Kidney (tissue), 22 donors: ENCODE measurements at places on chromosomes 13 and 19. TPM values are rescaled to one million over a fixed set of nuclear protein-coding genes. Genes with fewer than 3 reads are reported as not detected.

The KCNJ14 gene
- 1.0 TPM for total RNA-seq

The PSG6 gene
- total RNA-seq, result not detected

The SEMA6B gene
- total RNA-seq, result 17.7 TPM

The TSHZ3 gene
- total RNA-seq, result 8.4 TPM

The LINGO3 gene
- total RNA-seq, result 0.09 TPM

The IGLON5 gene
- not detected for total RNA-seq

The MRPL54 gene
- 57.6 TPM for total RNA-seq

The GSX1 gene
- total RNA-seq, result not detected

The AMH gene
- total RNA-seq, result 1.0 TPM

The FAM32A gene
- total RNA-seq, result 53.5 TPM

The FOXA3 gene
- total RNA-seq, result 3.7 TPM
